Type B pancreatic cell (in vitro differentiated cells): ENCODE measurements at places on chromosomes 7 and 10. TPM values are rescaled to one million over a fixed set of nuclear protein-coding genes. Genes with fewer than 3 reads are reported as not detected.
A peak's percentile ranks its signal among the peaks of the same experiment; 100 is the strongest.

DNA sequence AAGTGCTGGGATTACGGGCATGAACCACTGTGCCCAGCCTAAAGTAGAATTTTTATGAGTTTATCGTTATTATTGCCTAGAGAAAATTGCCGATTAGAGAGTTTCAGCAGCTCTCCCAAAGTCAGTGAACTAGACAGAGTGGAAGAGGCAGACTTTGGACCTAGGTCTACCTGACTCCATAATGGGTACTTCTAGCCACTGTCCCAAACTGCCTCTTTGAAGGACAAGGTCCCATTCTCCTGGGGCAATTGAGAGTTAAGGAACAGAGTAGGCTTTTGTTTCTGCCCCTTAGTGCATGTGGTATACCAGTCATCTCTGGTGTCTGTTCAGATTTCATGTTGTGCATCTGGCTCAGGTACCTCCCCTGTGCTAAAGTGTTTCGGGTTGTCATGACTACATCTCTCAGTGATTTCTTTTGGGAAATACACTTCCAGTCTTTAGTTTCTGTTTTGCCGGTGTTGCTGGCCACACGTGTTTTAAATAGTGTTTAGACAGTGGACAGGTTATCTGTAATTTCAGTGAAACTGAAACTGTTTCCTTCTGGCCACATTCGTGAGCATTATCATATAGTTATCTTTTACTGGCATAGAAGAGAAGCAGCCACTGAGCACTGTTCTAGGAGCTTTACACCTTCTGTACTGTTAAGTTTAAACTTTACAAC lies 4.7 kb downstream of the TMEM236 start:
- no peaks in the 10 kb centered on the region for H3K27me3 ChIP-seq
- DNase-seq = no peak
- no peaks in the 10 kb centered on the region for H3K36me3 ChIP-seq

DNA sequence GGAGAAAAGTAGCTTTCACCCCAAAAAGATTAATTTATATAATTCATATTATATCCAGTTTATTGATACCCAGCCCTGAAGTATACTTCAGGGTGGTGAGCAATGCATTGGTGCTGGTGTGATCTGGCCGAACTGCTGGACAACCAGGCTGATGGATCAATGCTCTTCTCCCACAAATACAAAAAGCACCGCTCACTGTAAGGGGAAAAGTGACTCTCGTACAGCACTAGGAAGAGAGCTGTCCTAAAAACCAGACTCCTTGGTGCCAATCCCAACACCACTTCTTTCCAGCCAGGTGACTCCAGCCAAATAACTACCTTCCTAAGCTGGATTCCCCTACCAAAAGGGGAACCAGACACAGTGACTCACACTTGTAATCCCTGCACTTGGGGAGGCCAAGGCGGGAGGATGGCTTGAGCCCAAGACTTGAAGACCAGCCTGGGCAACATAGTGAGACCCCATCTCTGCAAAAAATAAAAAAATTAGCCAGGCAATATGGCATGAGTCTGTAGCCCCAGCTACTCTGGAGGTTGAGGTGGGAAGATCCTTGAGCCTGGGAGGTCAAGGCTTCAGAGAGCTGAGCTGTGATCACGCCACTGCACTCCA lies 13.1 kb upstream of the TNPO3 start:
- no peak overlapping the region for H3K4me3 ChIP-seq
- no peak for DNase-seq
- H3K27me3 ChIP-seq = peaks cover 14% of the 10 kb centered on the region
- no peak overlapping the region for H3K27ac ChIP-seq
- no peaks in the 10 kb centered on the region for H3K36me3 ChIP-seq

Gene AKR1C8
- total RNA-seq = 0.89 and 1.00 TPM in 2 replicates

DNA sequence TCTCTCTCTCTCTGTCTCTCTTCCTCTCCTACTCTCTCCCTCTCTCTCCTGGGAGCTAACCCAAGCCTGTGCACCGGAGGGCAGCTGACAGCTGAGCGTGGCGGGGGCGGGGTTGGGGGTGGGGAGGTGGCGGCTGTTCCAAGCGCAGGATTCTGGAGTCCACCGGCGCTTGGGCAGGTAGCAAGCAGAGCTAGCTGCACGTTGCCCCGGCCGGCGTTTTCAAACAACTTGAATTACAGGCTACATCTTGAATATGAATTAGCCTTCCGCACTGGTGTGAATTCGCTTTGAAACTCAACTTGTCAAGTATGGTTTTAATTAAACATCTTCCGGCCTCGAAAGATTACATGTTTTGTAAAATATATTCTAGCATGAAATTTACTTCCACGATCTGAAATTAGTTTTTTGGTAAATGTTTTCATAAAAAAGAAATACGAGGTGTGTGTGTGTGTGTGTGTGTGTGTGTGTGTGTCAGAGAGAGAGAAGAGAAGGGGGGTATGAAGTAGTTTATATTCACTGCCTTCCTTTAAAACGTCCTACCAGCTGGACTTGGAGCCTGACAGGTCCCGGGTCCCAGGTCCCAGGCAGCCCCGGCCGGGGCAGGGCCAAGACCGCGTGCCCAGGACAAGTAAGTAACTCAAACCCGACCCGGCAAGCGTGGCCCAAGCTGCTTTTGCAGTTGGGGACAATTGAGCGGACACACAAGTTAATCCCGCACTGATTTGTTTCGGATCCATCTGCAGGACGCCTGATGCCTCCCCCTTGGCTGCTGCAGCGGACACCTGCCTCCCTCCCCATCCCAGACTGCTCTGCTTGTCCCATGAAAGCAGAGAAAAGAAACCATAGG lies 9.0 kb upstream of the DLX6 start:
- peaks cover 98% of the 10 kb centered on the region for H3K27me3 ChIP-seq
- no peak for DNase-seq
- peak overlapping the region; percentile 88 for H3K4me3 ChIP-seq
- peaks cover 13% of the 10 kb centered on the region for H3K36me3 ChIP-seq
- peak overlapping the region; percentile 68 for H3K27ac ChIP-seq

DNA sequence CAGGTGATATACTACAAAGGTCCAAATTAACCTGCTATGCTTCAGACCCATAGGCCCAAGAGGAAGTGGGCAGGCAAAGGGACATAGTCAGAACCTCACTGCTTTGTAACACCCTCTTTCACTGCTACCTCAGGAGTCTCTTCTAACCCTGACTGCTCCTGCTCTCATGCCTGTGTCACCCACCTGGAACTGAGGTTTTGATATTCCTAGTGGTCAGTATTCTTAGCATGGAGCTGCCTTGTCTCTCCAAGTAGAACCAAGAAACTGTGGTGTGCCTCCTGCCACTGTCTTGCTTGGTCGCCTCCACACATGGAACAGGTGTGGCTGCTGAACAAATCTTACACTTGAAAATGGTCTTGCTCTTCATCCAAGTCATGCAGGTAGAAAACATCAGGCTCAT lies 677.5 kb downstream of the XPNPEP1 start:
- no peak overlapping the region for H3K4me3 ChIP-seq
- no peaks in the 10 kb centered on the region for H3K36me3 ChIP-seq
- H3K27me3 ChIP-seq = no peaks in the 10 kb centered on the region

GRCh38 chr10:14438057-14438456 lies 107.3 kb upstream of the FRMD4A start:
- H3K27me3 ChIP-seq = peaks cover 8% of the 10 kb centered on the region
- H3K36me3 ChIP-seq = no peaks in the 10 kb centered on the region
- DNase-seq = no peak
- H3K4me3 ChIP-seq = no peak overlapping the region

Gene DGKB
- 2.6 and 3.4 TPM in 2 replicates for total RNA-seq

- DNase-seq = no peak
- no peak overlapping the region for H3K27ac ChIP-seq
- H3K4me3 ChIP-seq = no peak overlapping the region
- H3K36me3 ChIP-seq = no peaks in the 10 kb centered on the region
Measured at GRCh38 chr7:120645966-120646365, 212.0 kb downstream of the TSPAN12 start.

DNA sequence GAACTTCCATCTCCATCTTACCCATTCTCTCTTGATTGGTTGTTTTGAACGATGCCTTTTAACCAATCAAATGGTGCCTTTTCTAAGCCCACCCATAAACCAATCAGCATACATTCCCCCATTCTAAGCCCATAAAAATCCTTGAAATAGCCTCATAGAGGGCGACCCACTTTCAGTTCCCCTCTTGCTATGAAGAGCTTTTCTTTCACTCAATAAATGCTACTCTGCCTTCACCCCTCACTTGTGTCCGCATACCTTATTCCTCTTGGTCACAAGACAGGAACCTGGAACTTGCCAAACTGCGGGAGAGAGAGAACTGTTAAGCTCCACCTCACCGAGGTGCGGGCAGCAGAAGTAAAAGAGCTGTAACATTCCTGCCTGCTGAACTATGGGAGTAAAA lies 1602.0 kb upstream of the LRRTM3 start:
- no peak overlapping the region for H3K27ac ChIP-seq
- no peak overlapping the region for H3K4me3 ChIP-seq
- peaks cover 12% of the 10 kb centered on the region for H3K4me1 ChIP-seq
- DNase-seq = no peak
- no peaks in the 10 kb centered on the region for H3K27me3 ChIP-seq

DNA sequence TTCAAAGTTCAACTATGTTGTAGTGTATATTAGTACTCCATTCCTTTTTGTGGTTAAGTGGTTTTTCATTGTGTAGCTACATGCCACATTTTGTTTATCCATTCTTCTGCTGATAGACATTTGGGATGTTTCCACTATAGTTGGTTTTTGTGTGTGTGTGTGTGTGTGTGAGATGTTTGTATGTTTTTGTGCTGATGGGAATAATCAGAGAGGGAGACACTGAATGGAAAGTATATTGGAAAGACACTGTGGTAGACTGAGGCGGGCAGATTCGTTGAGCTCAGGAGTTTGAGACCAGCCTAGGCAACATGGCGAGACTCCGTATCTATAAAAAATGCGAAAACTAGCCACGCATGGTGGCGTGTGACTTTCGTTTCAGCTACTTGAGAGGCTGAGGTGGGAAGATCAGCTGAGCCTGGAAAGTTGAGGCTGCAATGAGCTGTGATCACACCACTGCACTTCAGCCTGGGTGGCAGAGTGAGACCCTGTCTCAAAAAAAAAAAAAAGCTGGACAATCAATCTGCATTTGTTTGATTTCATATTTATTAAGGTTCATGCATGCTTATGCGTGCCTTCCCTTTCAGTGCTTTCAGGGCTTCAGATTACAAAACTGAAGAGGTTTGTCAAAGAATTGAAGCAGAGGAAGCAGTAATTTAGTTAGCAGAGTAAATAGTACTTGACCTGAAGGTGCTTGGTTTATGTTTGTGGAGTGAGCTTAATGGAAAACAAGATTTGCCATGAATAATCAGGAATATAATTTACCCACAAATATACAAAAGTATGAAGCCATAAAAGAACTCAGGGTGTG lies 14.7 kb downstream of the SEC24C start:
- no peaks in the 10 kb centered on the region for H3K4me1 ChIP-seq
- H3K27me3 ChIP-seq = no peaks in the 10 kb centered on the region

Gene HYCC1
- 26.7 and 32.9 TPM in 2 replicates for total RNA-seq

DNA sequence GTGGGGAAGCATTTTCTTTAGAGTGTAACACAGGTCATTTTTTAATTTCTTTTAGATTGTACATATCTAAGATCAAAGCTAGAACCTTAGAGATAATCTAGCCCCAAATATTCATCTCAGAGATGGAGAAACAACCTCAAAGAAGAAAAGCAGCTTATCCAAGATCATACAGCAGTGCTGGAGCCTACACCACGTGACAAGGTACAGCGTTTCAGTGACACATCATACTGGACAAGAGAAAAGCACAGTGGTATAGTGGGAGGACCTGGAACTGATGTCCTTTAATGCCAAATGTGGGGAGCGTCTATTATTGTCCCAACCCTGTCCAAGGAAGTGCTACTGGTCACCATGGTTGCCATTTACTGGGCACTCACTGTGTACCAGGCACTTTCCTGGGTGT lies 445.8 kb downstream of the RPS24 start:
- DNase-seq = no peak
- no peak overlapping the region for H3K4me3 ChIP-seq
- H3K27ac ChIP-seq = no peak overlapping the region
- H3K27me3 ChIP-seq = peaks cover 6% of the 10 kb centered on the region
- H3K4me1 ChIP-seq = peaks cover 25% of the 10 kb centered on the region

Gene NPC1L1
- 8.8 and 11.0 TPM in 2 replicates for total RNA-seq

DNA sequence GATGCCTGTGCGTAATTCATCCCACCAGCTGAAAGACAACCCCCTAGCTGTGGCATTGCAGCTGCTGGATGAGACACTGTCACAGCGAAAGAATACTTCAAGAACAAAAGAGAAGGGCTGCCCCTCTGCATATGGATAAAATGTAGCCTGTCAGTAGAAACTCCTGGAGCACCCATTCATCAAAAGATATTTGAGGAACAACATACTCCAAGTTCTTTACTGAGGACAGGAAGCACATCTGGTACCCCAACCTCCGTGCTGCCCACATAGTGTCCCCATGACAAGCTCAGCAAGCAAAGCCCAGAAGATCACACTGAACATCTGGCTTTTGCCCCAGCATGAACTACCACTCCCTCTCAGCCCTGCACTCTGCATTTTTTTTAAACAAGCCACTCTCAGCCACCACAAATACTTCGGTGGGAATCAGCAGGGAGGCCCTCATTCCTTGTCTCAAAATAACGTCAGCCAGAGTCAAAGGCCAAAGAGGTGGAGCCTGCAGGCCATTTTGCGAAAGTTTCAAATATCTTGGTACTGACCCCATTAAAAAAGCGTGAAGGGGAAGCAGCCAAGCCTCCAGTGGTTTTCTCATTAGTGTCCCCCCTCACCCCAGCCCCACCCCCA lies 1.7 kb downstream of the CREB3L2 start:
- DNase-seq = no peak
- peak overlapping the region; percentile 95 for H3K27ac ChIP-seq
- H3K36me3 ChIP-seq = peaks cover 34% of the 10 kb centered on the region

- H3K4me1 ChIP-seq = peaks cover 53% of the 10 kb centered on the region
- H3K27ac ChIP-seq = peak overlapping the region; percentile 89
- peaks cover 11% of the 10 kb centered on the region for H3K27me3 ChIP-seq
- no peak for DNase-seq
Measured at GRCh38 chr7:101820703-101821102, 3.3 kb downstream of the CUX1 start.

GRCh38 chr7:20745702-20746101 lies 41.0 kb downstream of the SP8 start:
- DNase-seq = no peak
- H3K4me3 ChIP-seq = no peak overlapping the region
- no peaks in the 10 kb centered on the region for H3K27me3 ChIP-seq
- no peaks in the 10 kb centered on the region for H3K36me3 ChIP-seq
- H3K27ac ChIP-seq = no peak overlapping the region
- H3K4me1 ChIP-seq = peaks cover 11% of the 10 kb centered on the region

Gene PLXDC2
- 79.2 and 83.4 TPM in 2 replicates for total RNA-seq

- H3K36me3 ChIP-seq = peaks cover 19% of the 10 kb centered on the region
- DNase-seq = no peak
- peak overlapping the region; percentile 43 for H3K4me3 ChIP-seq
Measured at GRCh38 chr10:114519306-114519669, 115.0 kb upstream of the AFAP1L2 start.

DNA sequence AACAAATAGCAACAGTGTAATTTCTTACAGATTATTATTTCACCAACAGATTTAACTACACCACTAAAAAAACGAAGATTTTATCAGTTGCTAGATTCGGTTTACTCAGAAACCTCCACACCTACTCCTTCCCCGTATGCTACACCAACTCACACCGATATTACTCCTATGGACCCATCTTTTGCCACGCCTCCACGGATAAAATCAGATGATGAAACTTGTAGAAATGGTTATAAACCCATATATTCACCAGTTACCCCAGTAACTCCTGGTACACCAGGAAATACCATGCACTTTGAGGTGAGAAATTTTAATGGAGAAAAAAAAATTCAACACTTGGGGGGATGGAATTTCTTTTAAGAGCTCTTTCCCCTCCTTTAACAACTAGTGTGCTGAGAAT lies 92.5 kb downstream of the KMT2E start:
- no peak overlapping the region for H3K4me3 ChIP-seq
- no peak for DNase-seq
- no peak overlapping the region for H3K27ac ChIP-seq
- peaks cover 31% of the 10 kb centered on the region for H3K36me3 ChIP-seq
- H3K4me1 ChIP-seq = no peaks in the 10 kb centered on the region
- no peaks in the 10 kb centered on the region for H3K27me3 ChIP-seq

Gene BTBD16
- total RNA-seq = 0.29 and 0.46 TPM in 2 replicates
